Kasumi-1 (cell line): ENCODE measurements at places on chromosomes 7 and 10.

- no peak for DNase-seq
These were observed 34.0 kb upstream of the PDGFA start for GRCh38 chr7:553636-554111.

DNA sequence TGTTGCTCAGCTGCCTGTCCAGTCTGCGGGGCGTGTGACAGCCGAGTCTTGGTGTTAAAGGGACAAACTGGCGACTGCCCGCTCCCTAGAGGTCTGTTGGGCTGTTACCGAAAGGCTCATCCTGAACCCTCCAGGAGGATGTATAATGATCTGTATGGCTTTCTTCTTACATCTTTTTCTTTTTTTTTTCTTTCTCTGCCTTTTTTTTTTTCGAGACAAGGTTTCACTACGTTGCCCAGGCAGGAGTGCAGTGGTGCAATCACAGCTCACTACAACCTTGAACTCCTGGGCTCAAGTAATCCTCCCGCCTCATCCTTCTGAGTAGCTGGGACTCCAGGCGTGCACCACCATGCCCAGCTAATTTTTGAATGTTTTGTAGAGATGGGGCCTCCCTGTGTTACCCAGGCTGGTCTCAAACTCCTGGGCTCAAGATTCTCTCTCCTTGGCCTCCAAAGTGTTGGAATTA lies 857 bp downstream of the INTS15 start:
- no peak for DNase-seq

DNA sequence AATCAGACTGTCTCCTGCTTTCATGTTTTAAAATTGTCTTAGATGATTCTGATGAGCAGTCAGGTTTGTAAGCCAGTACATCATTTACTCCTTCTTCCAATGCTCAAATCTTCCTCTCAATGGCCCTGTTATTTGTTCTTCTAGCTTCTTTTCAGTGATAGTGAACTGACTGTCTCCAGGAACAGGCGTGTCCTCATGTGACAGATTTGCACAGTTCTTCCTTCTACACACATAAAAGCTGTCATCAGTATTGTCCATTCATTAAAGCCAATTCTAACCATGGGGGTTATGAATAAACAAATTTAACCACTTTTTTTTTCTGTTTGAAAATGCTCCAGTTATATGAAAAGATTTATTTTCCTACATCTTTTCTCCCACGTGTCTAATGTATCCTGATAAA lies 308.7 kb upstream of the SORCS1 start:
- no peak for DNase-seq

DNA sequence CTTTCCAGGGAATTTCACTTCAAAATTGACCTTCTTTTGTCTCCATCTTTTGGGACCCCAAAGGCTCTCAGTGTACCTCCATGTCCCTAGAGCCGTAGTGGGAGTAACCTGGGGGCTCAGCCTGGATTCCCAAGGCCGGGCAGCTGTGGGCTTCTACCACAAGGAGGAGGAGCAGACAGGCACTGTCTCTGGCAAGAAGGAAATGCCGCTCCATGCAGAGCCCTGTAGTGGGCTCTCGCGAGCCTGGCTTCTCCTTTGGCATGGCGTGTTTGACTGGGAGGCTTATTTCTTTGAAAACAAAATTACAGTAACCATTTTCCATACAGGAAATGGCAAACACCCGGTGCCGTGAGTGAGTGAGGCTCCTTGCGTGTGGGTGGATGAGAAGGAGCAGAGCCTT lies 76.8 kb upstream of the FAM180A start:
- no peak for DNase-seq

- DNase-seq = no peak
These were observed 128.8 kb downstream of the DGKB start for GRCh38 chr7:14773729-14774271.

DNA sequence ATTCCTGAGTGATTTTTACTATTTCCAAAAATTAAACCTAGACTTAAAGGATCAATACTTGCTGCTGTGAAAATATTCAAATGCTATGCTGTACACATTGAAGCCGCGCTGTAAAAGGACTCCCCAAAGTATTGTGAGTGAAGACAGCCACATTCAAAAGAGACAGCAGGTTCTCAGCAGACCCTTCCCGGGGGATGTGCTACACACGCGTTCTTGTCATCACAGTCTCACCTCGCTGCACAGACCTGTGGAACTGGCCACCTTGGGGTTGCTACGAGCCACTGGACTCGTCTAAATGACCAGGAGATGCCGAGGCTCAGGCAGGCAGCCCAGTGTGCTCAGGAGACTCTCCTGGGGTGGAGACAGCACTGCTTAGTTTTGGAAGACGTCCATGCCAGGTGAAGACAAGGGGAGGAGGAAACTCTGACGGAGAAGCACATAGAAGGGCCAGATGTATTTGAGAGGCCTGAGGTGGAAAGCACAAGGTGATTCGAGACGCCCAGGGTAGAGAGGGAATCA lies 367.7 kb upstream of the SHH start:
- no peak for DNase-seq

DNA sequence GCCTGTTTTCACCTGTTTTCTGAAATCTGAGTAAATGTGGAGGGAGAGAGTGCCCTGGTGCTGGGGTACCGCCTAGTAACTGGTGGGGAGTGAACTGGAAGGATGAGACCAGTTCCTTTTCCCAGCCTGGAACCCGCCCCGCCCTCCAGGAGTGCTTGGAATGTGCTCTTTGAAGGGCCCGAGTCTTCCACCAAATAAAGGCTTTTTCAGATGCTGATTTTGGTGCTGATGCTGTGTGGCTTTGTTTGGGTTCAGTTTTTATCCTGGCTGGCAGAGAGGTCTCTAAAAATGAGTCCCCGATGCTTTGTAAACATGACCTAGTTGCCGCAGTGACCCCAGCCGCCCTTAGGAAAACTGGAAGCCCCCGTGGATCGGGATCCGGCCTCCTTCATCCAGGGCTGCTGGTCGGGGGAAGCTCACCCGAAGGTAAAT lies 25.9 kb downstream of the FOXK1 start:
- DNase-seq = no peak

GRCh38 chr7:158404031-158404761 lies 183.4 kb downstream of the PTPRN2 start:
- DNase-seq = no peak

DNA sequence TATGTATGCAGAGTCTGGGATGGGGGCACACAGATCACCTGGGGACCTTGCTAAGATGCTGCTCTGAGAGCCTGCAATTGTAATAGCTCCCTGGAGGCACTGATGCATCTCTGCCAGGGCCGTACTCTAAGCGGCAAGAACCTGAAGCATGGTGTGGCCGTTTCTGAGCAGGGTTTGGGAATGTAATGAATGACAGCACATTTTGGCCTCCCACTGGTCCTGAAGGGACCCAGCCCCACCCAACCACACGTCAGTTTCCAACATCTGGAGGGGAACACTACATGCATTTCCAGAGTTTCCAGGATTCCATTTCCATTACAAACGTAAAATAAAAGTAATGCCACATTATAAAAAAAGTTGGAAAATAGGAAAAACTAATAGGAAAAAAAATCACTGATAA lies 14.0 kb downstream of the ZCCHC24 start:
- no peak for DNase-seq

DNA sequence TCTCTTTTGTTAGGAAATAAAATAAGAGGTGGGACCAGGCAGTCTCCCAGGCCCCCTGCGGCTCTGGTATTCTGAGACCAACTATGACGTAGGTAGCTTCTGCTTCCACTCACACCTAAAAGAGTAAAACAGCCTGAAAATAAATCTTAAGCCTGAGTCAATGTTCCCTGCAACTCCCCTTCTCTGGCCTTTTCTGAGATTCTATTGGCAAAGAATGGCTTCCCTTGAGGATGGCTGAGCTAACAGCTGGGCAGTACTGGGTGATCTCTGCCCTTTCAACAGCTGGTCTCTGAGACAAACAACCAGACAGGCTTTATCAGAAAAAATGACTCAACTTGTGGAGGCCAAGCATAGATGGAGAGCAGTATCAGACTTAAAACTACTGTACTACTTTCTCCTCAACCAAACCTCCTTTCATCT lies 58.7 kb downstream of the CREB3L2 start:
- DNase-seq = no peak

- DNase-seq = no peak
These were observed 90.6 kb downstream of the CUL2 start for GRCh38 chr10:34999532-34999931.

- DNase-seq = no peak
These were observed 12.7 kb upstream of the JCAD start for GRCh38 chr10:30072068-30072467.

- no peak for DNase-seq
These were observed 466 bp upstream of the DNAJB12 start for GRCh38 chr10:72355214-72355555.

DNA sequence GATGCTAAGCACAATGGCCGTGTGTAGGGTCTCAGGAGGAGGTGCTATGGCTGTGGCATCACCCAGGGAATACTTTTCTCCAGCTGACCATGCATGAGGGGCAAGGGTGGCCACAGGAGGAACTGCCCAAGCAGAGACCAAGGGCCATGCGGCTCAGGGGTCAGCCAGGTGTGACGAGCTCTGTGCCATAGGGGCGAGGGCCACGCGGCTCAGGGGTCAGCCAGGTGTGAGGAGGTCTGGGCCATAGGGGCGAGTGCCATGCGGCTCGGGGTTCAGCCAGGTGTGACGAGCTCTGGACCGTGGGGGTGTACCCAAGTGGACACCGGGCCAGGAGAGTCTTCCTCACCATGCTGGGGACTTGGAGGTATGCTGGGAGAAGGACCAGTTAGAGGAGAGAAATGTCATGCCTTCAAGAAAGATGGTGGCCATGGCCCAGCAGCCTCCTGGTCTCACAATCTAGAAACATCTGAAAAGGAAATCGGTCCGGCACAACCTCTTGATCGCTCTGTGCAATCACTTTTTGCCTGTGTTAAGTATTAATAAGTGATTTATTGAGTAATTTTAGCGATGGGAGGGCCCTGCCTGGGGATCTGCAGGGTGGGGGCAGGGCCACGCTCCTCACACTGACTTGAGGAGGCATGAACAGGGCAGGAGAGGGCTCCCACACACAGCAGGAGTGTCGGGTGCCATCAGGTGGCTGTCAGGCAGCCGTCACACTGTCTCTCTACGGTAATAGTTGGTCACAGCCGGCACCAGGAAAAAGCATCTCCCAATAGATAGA lies 265.0 kb downstream of the ADARB2 start:
- no peak for DNase-seq

DNA sequence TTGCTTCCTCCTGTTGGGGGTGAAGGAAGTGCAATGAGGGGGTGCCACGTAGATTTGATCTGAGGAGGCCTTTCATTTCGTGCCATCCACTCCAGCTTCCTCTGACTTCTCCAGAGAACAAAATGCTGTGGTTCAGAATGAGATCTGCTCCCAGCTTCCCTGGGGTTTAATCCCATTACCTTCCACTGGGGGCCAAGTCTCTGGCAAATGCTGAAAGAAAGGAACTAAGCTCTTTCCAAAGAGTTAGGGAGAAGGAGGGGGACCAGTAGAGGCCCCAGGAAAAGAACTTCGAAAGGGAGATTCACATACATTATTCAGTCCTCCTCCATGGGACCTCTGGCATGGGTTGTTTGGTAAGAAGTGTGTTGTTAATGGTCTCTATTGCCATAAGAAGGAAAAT lies 727.0 kb downstream of the TYW1 start:
- DNase-seq = no peak

DNA sequence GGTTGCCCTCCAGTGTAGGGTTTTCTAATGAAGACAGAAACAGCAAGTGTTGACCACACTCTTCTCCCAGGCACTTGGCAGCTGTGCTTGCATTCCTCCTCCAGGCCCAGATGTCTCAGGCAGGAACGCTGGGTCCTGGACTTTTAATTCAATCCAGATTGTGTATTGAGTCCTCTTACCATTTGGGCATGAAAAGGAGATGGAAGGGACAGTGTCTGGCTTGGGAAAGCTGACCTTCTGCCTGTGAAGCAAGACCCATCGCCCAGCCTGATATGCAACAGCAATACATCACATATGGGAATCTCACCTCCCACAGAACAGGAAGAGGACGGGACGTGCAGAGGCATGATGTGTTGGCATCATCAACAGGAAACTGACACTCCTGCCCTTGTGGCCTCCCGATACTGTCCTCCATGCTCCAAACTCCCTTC lies 174.4 kb upstream of the LYZL2 start:
- DNase-seq = no peak

DNA sequence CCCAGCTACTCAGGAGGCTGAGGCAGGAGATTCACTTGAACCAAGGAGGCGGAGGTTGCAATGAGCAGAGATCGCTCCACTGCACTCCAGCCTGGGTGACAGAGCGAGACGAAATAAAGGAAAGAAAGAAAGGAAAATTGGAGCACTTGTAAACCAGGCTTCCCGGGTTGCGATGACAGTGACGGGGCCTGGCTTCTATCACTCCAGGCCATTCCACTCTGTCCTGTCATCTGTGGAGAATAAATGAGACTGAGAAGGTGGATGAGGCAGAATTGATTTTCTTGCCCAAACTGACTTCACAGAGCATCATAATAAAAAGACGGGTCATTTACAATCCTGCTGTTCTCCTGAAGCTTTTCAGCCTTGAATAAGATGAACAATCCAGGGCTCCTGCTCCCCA lies 12.1 kb upstream of the KPNA7 start:
- no peak for DNase-seq

DNA sequence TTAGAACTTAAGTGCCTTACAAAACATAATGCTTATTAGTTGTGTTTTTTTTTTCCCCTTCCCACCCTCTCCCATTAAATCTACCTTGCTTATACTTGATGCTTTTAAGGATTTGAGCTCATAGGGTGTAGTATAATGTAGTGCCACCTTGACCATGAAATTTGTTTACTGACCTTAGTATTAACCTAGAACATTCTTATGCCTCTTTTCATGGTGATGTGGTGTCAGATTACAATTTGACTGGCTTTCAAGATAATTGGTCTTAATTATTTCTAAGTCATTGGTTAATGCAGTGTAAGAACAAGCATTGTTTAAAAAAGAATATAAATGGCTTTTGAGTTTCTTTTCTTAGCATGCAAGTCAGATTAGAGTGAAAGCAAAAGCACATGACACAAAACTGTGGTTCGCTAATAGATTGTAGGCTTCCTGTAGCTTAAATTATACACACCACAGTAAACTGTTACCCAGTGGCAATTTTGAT lies 61.8 kb downstream of the ADD3 start:
- peak; percentile 48 for DNase-seq

DNA sequence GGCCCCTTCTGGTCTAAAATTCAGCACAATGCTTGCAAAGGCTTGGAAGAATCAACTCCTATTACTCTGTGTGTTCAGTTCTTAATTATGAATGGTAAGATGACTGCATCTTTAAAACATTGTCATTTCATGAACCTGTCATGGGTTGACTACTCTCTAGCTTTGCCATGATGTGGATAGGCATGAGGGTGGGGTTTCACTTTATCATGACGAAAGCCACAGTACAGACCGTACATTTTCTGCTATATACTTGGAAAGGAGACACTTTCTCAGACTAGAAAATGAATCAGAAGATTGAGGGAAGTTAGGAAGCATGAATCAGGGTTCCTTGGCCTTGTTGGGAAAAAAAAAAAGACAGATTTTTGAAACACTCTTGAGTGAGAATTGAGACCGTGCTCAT lies 19.7 kb upstream of the MSRB2 start:
- DNase-seq = no peak
